Tongue (tissue), 3 donors: ENCODE measurements at places on chromosomes 4 and X.
A peak's percentile ranks its signal among the peaks of the same experiment; 100 is the strongest.

- peak; percentile 48 for DNase-seq
Measured at GRCh38 chrX:47200385-47201150, 6.9 kb downstream of the UBA1 start.

GRCh38 chrX:119954374-119954773 lies 10.8 kb upstream of the NKAP start:
- DNase-seq: no peak

DNA sequence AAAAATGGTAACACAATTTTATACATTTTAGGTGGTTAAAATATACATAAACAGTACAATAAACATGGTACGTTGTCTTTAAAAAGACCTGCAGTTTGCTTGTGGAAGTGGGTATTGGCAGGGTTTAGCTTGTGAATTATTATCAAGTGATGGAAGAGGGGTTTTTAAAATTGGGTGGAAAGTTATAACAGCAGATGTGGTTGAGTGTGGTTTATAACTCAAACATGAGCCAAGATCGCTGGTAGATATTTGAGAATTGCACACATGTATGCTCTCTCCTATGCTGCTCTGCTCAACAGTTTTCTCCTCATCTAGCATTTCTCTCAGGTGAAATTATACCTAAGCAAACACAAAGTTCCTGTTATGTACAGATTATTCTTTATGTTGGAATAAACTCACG lies 14.0 kb downstream of the EPGN start:
- DNase-seq: no peak

DNA sequence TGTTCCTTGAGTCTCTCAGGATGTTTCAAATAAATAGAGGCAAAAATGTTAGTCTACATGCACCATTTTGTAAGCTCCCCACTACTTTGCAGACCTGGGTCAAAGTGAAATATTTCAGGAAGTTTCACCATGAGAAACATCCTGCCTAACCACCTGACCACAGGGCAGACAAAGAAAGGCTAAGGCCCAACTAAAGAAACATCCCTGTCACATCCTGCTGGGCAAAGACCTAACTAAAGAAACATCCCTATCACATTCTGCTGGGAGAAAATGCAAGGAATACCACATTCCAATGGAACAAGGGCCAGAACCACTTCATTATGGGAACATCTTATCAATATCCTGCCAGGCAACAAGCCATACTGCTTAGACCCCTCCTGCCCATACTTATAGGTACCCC lies 1303.4 kb downstream of the TECRL start:
- DNase-seq: no peak

DNA sequence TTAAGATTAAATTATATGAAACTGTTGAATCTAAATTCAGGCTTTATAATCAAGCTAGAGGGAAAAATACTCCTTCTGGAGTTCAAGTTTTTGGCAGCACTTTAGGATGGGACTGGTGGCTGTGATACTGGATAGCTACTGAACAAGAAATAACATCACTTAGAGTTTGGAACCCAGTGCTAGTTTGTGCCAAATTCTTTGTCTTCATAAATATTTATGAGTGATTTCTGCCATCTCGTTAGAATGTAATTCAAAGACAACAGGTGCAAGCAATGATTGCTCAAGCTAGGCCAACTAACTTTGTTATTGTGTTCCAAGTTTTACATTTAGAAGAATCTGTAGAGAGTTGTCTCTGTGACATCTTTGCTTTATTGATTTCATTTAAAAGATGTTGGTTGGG lies 417.9 kb downstream of the FAT4 start:
- DNase-seq: no peak
